GM12878 (cell line): ENCODE measurements at places on chromosomes 7 and 10.

DNA sequence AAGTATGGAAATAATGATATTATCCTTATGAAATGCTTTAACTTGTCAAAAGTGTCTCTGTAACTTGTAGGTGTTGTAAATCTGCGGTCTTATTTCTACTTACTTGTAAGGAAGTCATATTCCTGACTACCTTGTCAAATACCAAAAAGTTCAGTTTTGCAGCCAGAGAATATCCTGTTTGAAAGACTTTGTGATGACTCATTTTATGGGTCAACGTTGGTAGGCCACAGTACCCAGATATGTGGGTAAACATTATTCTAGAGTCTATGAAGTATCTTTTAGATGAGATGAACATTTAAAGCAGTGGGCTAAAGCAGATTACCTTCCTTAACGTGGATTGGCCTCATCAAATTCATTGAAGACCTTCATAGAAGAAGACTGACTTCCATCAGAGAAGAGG is 195.3 kb downstream of the PPP1R9A start:
- no peak for DNase-seq

DNA sequence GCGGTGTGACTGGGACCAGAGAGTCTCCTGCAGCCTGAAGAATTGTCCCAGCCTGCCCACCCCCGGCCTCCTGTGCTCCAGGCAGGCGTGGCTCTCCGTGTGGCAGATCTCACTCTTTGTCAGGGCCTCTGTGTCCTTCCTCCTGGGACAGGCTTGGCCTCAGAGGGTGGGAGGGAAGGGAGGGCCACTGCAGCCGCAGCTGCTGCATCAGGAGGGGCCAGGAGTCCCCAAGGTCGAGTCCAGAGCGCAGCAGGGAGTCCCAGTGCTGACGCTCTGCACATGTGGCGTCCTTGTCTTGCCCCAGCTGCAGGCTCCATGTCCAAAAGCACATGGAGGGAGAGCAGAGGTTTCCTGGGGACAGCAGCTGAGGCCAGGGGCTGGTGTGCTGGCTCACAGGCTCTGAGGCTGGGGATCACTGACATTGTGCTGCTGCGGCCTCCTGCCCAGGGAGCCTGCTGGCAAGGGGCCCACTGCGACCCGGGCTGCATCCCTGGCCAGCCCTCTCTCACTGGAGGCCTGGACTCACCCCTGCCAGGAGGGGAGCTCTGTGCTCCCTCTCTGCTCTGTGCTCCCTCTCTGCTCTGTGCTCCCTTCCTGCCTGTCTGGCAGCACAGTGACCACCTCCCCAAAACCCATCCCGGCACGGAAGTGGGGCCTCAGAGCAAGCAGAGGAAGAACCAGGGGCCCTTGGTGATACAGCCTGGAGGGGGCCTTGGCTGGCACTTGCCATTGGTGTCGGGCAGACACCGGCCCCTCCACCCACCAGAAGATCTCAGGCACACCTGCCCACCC is 114.6 kb upstream of the RET start:
- no peak for DNase-seq

DNA sequence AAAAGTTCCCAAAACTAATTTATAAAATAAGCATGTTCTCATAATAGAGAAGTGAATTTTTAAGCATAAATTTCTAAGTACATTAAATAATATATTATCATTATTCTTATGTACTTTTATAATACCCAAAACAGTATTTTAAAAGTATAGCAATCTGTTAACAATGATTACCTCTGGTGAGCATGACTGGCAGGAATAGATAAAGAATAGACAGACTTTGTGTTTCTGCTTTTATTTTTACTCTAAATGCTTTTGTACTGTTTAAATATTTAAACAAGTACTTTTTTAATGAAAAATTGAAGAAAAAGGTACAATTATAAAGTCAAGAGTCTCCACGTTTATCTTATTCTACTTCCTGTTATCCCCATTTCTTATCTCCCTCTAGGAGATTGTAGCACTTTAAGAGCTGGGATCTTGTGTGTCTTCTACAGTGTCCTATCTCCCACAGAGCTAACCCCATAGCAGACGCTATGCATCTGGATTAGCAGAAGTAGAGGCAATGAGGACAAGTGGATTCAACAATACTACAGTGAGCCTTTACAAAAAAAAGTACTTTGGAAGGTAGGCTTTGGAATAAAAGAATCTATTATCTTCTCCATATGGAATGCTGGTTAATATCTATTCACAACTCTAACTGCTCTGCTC is 42.9 kb downstream of the IDE start:
- no peak for DNase-seq

DNA sequence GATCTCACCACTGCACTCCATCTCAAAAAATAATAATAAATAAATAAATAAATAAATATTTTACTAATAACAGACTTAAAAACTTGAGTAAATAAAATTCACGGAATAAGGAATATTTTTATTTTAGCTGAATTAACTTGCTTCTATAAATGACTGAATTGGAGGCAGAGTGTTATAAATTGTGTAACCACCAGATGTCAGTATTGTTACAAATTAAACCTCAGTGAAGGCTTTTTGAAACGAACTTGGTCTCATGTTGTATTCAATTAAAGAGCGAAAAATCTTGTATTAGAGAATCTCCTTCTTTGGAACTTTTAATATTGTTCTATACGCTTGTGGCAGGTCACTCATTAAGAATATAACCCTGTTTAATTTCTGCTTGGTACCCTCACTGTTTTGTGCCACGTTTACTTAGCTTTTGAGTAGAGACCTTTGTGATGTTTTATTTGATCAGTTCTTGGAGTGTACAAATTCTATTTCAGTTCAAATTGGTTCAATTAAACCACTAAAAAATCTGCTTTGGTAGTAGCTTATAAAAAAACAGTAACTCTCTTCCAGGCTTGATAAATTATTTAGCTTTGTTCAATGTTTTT is 45.6 kb upstream of the SCIN start:
- DNase-seq, result peak; percentile 2

DNA sequence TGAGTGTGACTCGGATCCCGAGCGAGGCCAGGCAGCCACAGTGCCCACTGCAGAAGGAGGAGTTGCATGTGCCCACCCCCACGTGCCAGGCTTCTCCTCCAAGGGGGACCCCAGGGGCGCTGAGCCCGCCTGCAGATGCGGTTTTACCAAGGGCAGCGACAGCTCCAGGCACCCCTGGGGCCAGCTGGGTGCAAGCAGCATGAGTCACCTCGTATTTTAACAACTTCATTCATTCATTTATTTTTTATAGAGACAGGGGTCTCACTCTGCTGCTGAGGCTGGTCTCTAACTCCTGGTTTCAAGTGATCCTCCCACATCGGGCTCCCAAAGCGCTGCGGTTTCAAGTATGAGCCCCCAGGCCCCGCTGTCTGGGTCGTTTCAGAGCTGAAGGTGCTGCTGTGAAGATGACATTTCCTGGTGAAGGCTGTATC is 1.3 kb upstream of the FOXL3 start:
- no peak for DNase-seq

GRCh38 chr7:150961510-150962289 is 16.4 kb downstream of the KCNH2 start:
- DNase-seq, result no peak

DNA sequence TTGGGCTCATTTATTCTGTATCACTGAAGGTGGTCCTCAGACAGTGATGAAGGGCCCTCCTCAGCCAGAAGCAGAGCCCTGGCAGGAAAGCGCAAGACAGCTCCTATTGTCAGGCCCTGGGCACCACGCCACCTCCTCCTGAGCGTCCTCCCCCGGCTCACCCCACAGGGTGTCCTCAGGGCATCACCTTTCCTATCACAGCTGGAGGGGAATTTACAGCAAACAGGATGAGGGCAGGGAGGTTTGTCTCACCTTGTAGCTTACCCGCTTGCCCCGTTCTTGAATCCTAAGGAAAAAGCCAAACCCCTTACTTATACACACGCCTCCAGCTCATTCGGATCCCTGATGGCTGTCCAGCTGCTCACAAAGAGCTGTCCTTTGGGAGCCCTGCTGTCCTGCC is 50.2 kb upstream of the LANCL2 start:
- DNase-seq, result no peak

- peak; percentile 23 for DNase-seq
These were observed 126.4 kb upstream of the CCDC6 start for GRCh38 chr10:60032723-60033122.

DNA sequence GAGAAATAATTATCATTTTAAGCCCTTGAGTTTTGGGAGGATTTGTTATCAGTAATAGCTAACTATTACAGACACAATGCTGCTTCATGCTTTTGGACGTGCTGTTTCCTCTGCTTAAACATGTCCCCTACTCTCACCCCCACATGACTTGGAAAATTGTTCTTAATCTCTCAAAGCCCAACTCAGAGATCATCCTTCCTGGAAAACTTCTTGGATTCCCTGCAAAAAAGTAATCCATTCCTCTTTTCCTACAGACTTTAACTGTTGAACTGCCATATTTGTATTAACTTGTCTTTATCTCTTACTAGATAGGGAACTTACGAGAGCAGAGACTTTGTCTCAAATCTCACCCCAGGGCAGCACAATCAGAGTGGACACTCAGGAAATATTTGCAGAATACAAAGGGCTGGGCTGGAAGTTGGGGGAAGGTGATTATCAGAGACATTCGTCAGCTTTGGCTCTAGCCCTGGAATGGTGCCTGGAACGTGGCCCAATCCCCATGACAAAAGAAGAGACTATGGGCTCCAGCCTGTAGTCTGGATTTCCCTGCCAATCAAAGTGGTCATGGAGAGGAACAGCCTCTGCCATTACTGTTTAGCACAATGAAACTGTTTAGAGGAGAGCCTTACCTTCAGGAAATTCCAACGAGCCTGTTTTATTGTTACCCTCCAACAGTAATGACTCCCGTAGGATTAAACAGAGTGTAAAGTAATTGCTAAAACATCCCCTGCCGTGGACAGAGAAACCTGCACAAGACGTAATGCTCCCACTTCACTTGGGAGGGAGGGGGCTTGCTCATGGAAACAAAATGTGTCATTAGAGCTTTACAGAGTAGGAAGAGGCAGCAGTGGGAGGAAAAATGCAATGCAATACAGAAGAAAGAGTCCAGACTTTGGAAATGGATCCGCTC is 140.4 kb upstream of the AUTS2 start:
- DNase-seq, result no peak

DNA sequence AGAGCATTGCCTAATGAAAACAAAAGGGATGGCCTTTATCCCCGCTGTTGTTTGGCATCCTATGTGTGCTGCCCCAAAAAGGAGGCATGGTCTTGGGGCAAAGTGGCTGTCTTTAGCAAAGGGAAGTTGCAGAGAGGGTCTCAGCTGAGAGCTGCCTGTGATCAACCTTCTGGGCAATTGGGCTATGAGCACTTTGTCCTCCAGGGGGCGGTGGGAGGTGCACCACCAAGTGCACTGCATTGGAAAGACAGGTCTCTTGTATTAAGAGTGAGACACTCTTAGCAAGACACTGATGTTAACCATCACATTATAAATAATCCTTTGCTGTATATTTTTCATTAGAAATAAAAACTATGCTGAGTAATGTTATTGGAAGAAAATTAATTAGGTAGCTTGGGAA is 314.8 kb downstream of the POM121L12 start:
- DNase-seq, result no peak

DNA sequence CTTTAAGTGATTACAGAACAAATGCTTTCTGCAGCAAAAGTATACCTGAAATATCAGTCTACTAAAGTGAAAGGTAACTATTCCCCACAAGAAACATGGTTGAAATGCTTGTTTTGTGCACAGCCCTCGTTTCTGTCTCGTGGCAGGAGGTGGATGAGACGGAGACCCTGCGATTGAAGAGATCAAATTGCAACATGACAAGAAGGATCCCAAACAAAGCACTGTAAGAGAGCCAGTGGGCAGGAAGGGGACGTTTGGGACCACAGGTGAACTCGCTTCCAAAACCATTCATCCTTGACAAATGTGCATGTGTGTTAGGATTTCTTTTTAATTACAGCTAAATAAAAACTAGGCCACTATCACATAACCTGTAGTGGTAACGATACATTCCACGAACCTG is 192.6 kb downstream of the CCSER2 start:
- no peak for DNase-seq

GRCh38 chr7:4683043-4683883 is 1.2 kb downstream of the FOXK1 start:
- no peak for DNase-seq

DNA sequence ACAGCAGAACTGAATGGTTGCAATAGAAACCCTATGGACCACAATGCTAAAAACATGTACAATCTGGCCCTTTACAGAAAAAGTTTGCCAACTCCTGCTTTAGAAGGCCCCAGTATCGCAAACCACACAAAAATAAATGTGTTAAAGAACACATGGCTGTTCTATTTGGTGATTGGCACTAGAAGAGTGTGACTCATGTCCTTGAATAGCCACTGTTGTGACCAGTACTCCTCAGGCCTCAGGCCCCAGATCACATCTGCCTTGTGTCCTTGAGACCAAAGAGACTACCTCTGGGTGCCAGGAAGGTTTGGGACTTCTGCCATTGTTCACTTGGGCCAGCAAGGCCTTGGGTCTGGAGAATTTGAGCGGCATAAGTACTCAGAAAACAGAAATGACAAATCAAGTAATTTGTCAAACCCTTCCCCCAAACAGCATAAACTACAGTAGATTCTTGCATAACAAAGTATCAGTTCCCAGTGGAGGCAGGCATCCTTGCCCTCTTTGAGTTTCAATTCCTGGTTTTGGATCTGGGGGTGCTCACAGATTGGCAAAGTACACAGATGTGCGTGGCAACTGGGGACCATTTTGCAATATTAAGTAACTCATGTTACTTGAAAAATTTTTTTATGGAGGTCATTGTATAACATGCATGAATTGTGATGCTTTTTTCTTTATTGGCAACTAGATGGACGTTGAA is 50.2 kb downstream of the MTURN start:
- no peak for DNase-seq

DNA sequence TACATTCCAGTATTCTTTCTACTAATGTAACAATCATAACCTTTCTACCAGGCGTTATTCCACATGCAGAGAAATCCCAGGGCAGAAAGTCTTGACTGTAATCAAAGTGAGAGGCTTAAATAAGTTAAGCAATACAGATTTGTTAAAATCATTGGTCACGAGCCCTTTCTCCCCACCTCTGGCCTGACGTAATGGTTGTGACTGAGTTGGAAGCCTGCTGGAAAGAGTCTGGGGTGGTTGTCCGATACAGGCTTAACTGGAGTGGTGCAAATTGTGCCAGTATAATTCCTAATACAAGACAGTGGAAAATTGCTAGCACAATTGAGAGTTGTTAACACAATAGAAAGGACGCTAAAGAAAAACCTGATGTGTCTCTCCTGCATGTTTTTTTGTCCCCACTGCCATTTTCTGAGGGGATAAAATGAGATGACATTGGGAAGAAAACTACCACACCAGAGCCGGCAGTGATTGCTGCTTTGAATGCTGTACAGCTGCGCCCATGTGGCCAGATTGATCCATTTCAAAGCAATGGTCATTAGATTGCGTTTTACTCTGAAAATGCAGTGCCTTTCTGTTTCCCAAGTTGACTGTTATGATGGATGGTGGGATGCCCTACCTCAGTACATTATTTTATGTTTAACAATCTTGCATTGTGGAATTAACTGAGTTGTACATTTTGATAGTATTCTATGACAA is 190.8 kb downstream of the POU6F2 start:
- no peak for DNase-seq

- DNase-seq, result no peak
These were observed 66.6 kb downstream of the CAV1 start for GRCh38 chr7:116591202-116592040.
